ENCODE measurements at places on chromosomes 1 and 21. TPM values are rescaled to one million over a fixed set of nuclear protein-coding genes. Genes with fewer than 3 reads are reported as not detected.
A peak's percentile ranks its signal among the peaks of the same experiment; 100 is the strongest.

GRCh38 chr21:15006594-15007230 is 58.1 kb downstream of the NRIP1 start:
- H3K27ac ChIP-seq = peak overlapping the region; percentile 40
- H3K27me3 ChIP-seq = no peaks in the 10 kb centered on the region

DNA sequence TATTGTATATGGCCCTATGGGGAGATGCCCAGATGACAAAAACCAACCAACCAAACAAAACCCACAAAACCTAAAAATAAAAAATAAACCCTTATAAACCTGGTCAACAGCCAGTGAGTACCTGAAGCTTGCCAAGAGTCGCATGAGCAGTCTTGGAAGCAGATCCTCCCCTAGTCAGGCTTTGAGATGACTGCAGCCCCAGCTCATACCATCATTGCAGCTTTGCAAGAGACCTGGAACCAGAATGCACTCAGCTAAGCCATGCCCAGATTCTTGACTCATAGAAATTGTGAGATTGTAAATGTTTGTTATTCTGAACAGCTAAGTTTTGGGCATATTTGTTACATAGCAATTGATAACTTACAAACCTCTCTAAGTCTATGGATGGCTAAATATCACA is 326.8 kb downstream of the HLX start:
- no peak overlapping the region for H3K4me3 ChIP-seq
- peaks cover 7% of the 10 kb centered on the region for H3K27me3 ChIP-seq
- DNase-seq = no peak
- no peak overlapping the region for H3K27ac ChIP-seq

GRCh38 chr1:115134231-115134630 is 44.9 kb upstream of the TSPAN2 start:
- peaks cover 6% of the 10 kb centered on the region for H3K4me1 ChIP-seq
- H3K4me3 ChIP-seq = no peak overlapping the region
- peaks cover 11% of the 10 kb centered on the region for H3K27me3 ChIP-seq
- DNase-seq = no peak
- no peaks in the 10 kb centered on the region for H3K36me3 ChIP-seq

- no peak overlapping the region for H3K4me3 ChIP-seq
- no peak for DNase-seq
- no peak overlapping the region for H3K27ac ChIP-seq
- peaks cover 24% of the 10 kb centered on the region for H3K27me3 ChIP-seq
Observed at GRCh38 chr1:67890857-67891256, 57.6 kb upstream of the GNG12 start.

DNA sequence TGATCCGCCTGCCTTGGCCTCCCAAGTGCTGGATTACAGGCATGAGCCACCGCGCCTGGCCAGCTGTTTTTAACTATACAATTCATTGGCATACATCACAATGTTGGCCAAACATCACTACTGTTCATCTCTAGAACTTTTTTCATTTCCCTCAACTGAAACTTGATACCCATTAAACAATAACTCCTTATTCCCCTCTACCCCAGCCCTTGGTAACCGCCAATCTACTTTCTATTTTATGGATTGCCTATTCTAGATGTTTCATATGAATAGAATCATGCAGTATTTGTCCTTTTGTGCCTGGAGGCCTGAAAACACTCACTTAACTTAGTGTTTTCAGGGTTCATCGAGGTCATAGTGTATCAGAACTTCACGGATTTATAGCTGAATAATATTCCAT is 16.2 kb downstream of the BTF3L4 start:
- no peaks in the 10 kb centered on the region for H3K27me3 ChIP-seq
- peaks cover 10% of the 10 kb centered on the region for H3K36me3 ChIP-seq
- DNase-seq = no peak

DNA sequence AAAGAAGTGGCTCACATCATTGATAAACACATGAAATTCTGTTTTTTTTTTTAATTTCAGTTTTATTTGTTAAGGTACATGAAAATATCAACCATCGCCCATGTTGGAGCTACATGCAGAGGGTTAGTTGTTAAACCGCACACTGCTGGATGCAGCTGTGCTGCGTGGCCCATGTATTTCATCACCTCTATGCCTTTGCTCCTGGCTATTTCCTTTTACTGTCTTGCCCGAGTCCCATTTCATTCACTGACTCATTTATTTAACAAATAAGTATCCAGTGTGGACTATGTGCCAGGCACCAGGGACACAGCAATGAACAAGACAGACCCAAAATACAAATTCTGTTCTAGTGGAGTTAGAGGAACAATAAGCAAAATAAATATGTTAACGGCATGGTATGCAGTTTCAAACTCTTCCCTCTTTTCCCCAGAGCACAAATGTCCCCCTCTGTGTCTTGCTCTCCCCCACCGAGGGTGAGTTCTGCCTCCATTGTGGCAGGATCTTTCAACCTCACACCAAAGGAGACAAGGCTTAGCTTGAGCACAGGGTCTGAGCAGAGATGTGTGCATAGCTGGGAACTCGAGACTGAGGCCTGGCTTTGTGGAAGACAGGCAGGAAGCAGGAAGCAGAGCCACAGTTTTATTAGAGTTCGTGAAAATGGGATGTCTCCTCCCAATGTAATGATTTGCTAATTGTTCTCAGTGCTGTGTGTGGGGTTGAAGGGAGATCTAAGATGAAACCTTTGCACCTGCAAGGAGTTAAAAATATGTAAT is 44.6 kb downstream of the MAN1C1 start:
- no peak overlapping the region for H3K4me3 ChIP-seq
- no peaks in the 10 kb centered on the region for H3K27me3 ChIP-seq
- no peak overlapping the region for H3K27ac ChIP-seq
- H3K36me3 ChIP-seq = no peaks in the 10 kb centered on the region

DNA sequence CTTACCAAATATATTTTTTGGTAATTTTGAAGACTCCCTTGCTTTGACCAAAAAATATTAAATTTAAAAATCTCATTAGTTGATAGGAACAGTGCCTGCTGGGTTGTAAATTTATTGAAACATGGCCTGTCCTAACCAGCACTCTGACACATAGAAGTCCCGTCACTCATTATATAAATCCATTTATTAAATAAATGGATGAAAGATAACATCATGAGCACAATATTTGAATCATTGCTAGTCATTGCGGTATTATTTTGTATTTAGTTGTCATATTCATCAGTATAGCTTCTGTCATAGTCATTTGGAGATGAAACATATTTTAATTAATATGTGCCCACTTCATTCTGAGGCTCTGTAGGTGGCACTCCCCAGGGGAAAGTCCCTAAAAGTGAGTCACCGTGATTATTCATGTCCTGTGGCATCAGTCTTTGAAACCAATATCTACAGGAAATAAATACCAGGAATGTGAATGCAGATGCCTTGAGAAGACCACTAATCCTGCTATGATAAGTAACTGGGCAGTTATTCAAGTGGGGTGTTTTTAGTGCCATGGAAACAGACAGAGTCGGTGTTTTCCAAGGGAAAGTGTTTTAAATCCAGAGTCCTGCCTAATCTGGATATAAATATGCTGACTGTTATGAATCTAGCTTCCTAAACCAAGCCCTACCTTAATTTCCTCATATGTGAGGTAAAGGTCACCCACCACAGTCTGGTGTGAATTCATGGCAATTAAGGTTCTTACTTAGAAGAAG is 302.0 kb downstream of the DUSP10 start:
- H3K4me1 ChIP-seq = peaks cover 39% of the 10 kb centered on the region
- H3K27me3 ChIP-seq = peaks cover 20% of the 10 kb centered on the region
- peak overlapping the region; percentile 88 for H3K27ac ChIP-seq
- peak; percentile 65 for DNase-seq
- H3K4me3 ChIP-seq = peak overlapping the region; percentile 25
- peaks cover 2% of the 10 kb centered on the region for H3K36me3 ChIP-seq

GRCh38 chr1:206788487-206789050 is 16.3 kb upstream of the IL10 start:
- H3K4me3 ChIP-seq = no peak overlapping the region
- H3K36me3 ChIP-seq = no peaks in the 10 kb centered on the region
- DNase-seq = no peak
- H3K27ac ChIP-seq = no peak overlapping the region
- H3K4me1 ChIP-seq = peaks cover 89% of the 10 kb centered on the region

GRCh38 chr1:116514708-116515525 is 55.9 kb downstream of the CD58 start:
- peak overlapping the region; percentile 71 for H3K4me3 ChIP-seq
- H3K4me1 ChIP-seq = peaks cover 45% of the 10 kb centered on the region
- peak overlapping the region; percentile 92 for H3K27ac ChIP-seq
- H3K36me3 ChIP-seq = peaks cover 7% of the 10 kb centered on the region

- peaks cover 20% of the 10 kb centered on the region for H3K27me3 ChIP-seq
- H3K4me3 ChIP-seq = no peak overlapping the region
- DNase-seq = no peak
- no peak overlapping the region for H3K27ac ChIP-seq
- H3K36me3 ChIP-seq = no peaks in the 10 kb centered on the region
Observed at GRCh38 chr1:184329962-184330868, 56.6 kb upstream of the C1orf21 start.

DNA sequence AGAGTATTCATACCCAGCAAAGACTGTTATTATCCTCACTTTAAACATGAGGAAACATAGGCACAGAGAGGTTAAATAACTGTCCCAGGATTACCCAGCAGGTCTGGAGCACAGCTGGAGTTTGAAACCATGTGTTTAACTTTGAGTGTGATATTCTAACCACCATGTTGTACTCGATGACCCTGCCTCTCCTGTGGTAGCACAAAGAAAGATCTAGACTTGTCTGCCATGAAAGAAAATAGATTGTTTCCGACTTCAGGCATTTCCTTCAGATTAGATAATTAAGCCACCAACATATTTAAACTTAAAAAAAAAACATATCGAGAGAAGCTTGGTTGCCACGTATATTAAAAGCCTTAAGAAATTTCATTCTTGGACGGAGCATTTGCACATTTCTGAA is 104.6 kb upstream of the RUNX1 start:
- H3K27me3 ChIP-seq = no peaks in the 10 kb centered on the region
- no peak overlapping the region for H3K4me3 ChIP-seq
- no peak for DNase-seq
- peak overlapping the region; percentile 15 for H3K27ac ChIP-seq

DNA sequence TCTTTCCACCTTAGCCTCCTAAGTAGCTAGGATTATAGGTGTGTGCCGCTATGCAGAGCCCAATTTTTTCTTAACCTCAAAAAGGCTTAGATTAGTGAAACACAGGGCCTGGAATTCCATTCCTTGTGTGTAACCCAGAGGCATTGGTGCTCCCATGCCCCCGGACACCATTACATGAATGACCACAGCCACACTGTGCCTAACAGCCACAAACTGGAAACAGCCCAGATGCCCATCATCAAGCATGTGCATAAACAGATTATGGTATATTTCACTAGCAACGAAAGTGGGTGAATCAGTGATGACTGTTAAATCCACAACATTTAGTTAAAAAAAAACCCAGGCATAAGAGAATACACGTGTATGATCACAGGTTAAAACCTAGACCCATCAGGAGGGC is 24.4 kb downstream of the ADAM30 start:
- H3K27ac ChIP-seq = peak overlapping the region; percentile 19
- H3K27me3 ChIP-seq = peaks cover 9% of the 10 kb centered on the region
- no peak for DNase-seq
- H3K4me1 ChIP-seq = peaks cover 4% of the 10 kb centered on the region
- H3K4me3 ChIP-seq = no peak overlapping the region

GRCh38 chr1:39688706-39689105 is 2.5 kb downstream of the HPCAL4 start:
- peaks cover 35% of the 10 kb centered on the region for H3K27me3 ChIP-seq
- no peaks in the 10 kb centered on the region for H3K36me3 ChIP-seq
- DNase-seq = no peak
- H3K4me1 ChIP-seq = peaks cover 42% of the 10 kb centered on the region
- H3K27ac ChIP-seq = no peak overlapping the region
- no peak overlapping the region for H3K4me3 ChIP-seq

DNA sequence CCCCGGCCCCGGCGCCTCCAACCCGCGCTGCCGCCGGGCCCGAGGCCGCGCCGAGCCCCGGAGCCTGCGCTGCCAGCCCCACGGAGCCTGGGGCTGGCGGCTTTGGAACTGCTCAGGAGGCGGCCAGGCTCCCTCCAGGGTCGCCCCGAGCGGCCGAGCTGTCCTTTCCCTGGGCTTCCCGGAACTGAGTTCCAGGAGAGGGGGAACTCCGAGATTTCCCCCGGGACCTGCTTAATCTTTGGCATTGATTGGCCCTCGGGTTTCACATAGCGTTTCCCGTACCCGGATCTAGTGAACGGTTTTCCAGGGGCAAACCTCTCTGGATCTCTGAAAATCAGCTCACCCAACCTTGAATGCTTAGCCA is 504 bp downstream of the H6PD start:
- no peak for DNase-seq
- no peaks in the 10 kb centered on the region for H3K27me3 ChIP-seq
- H3K4me1 ChIP-seq = peaks cover 63% of the 10 kb centered on the region

- peaks cover 59% of the 10 kb centered on the region for H3K4me1 ChIP-seq
- DNase-seq = no peak
- H3K36me3 ChIP-seq = peaks cover 4% of the 10 kb centered on the region
- H3K27me3 ChIP-seq = no peaks in the 10 kb centered on the region
- H3K27ac ChIP-seq = no peak overlapping the region
Observed at GRCh38 chr1:247332623-247333361, 1.1 kb upstream of the ZNF496 start.

DNA sequence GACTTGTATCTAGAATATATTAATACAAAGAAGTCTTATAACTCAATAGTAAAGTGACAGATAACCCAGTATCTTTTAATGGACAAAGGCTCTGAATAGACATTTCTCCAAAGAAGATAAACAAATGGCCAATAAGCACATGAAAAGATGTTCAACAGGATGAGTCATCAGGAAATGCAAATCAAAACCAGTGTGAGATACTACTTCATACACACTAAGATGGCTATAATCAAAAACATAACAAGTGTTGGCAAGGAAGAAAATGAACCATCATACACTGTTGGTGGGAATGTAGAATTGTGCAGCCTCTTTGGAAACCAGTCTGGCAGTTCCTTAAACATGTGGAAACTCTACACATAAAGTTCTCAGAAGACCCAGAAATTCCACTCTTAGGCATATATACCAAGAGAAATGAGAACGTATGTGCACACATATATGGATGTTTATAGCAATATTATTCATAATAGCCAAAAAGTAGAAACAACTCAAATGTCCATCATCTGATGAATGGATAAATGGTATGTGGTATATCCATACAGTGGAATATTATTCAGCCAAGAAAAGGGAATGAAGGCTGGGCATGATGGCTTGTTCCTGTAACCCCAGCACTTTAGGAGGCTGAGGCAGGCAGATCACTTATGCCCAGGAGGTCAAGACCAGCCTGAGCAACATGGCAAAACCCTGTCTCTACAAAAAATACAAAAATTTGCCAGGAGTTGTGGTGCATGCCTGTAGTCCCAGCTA is 9.9 kb upstream of the MPL start:
- H3K27ac ChIP-seq = no peak overlapping the region
- peaks cover 22% of the 10 kb centered on the region for H3K36me3 ChIP-seq
- no peaks in the 10 kb centered on the region for H3K27me3 ChIP-seq

- no peak for DNase-seq
- no peak overlapping the region for H3K4me3 ChIP-seq
- no peak overlapping the region for H3K27ac ChIP-seq
- no peaks in the 10 kb centered on the region for H3K36me3 ChIP-seq
- H3K27me3 ChIP-seq = no peaks in the 10 kb centered on the region
Observed at GRCh38 chr1:32767641-32768040, 49.5 kb downstream of the YARS1 start.

Gene RER1
- total RNA-seq = 166 TPM

Gene LCE3E
- total RNA-seq = not detected

Gene BCL2L15
- 1.7 TPM for total RNA-seq

Gene SH3BGR
- 4.0 TPM for total RNA-seq

Gene TTC13
- 18.8 TPM for total RNA-seq

Gene SYPL2
- 0.37 TPM for total RNA-seq

Gene CNR2
- total RNA-seq = 0.35 TPM

Gene MAN1C1
- 13.3 TPM for total RNA-seq

Gene GNAI3
- 8.9 TPM for total RNA-seq

Gene PKN2
- total RNA-seq = 27.4 TPM

Gene IGSF21
- not detected for total RNA-seq

Gene COL11A1
- not detected for total RNA-seq

Gene GNB1
- total RNA-seq = 350 TPM

Gene CD84
- 10.2 TPM for total RNA-seq

Gene ATP5IF1
- 163 TPM for total RNA-seq

All from activated T-cell treated with anti-CD3 and anti-CD28 coated beads, Interleukin-2, amount 50 U/mL, for 72 hours (primary cell).